A549 (cell line): ENCODE measurements at places on chromosomes 2 and 18. TPM values are rescaled to one million over a fixed set of nuclear protein-coding genes. Genes with fewer than 3 reads are reported as not detected.

Gene CCDC102B
- polyA plus RNA-seq: 0.58 to 1.4 TPM (median 1.2 TPM) in 3 replicates

Gene C2orf78
- not detected in 3 replicates for polyA plus RNA-seq

GRCh38 chr2:235534678-235535422 lies 41.0 kb downstream of the AGAP1 start:
- no peak for DNase-seq

DNA sequence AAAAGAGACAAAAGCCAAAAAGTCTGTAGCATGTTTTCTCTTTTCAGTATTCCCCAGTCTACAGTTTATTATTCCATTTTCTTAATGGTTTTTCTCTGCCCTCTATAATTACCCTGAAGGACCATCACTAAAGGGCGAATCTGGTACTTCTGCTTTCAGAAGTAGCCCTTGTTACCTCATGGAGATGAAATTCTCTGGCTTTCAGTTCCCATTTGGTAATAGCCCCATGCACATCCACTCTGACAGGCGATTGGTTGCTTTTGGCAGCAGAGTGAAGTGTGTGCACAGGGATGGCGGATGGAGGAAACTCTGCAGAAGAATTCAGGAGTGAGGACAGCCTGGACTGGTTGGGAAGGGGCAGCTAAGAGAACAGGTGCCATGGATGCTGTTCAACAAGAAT lies 66.3 kb upstream of the NABP1 start:
- DNase-seq: no peak

DNA sequence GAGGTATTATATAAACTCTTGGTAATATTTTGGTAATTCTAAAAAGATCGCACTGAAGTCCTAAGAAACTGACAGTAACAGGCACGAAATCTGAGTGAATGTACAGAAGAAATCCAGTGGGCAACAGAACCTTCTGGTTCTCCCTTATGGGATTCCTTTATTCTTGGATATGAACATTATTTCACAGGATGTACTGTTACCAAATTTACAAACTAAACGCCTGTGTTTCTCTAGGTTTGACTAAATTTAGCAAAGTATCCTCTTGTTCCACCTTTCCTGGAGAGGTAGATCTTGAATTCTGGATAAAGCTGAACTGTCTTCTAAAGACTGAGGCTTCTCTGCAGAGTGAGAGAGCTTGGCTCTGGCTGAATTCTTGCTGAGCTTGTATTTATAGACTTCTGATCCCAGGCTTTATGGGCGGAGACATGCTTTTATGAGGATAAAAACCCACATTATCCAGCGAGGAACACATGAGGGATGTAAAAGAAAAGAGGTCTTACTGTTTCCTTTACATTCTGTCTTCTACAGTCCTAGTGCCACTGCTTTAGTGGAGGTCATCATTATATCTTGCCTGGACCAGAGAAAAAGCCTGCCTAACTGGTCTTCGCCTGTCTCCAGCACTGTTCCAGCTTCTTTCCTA lies 220.8 kb downstream of the CDH2 start:
- no peak for DNase-seq
